Stimulated activated CD8-positive, alpha-beta memory T cell treated with anti-CD3 and anti-CD28 coated beads, Interleukin-7, amount 100 ng/mL, for 48 hours (primary cell): ENCODE measurements at places on chromosomes 7 and 10.

DNA sequence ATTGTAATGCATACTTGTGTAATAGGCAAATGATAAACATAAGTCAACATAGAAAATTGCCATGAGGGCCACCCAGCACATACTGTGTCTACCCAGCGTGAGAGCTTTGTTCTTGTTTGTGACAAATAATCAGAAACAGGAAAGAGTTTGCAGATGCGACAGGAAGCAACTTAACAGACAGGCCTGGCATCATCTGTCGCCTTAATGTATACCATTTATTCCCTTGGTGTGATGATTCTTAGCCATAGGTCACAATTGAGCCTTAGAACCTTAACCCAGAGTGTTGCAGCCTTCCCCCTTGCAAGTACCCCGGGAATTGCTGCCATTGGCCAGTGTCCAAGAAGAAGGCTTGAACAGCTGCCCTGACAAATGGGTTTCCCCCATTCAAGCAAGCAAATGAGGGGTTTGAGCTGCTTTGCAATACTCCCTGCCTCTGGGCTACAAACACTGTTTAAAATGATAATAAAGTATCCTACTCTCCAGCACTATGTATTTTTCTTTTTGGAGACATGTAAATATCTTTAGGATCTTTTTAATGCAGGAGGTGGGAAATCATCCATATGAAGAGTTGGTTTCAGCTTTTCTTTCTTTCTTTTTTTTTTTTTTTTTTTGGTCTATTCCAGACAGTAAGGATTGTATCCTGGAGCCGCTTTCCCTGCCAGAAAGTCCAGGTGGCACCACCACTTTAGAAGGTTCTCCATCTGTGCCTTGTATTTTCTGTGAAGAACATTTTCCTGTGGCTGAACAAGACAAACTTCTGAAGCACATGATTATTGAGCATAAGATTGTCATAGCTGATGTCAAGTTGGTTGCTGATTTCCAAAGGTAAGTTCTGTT lies 80.0 kb downstream of the ZNF277 start:
- DNase-seq: no peak

GRCh38 chr7:81469869-81470723 lies 299.8 kb downstream of the HGF start:
- DNase-seq: no peak

GRCh38 chr10:88783724-88784123 lies 18.8 kb upstream of the LIPM start:
- no peak for DNase-seq

DNA sequence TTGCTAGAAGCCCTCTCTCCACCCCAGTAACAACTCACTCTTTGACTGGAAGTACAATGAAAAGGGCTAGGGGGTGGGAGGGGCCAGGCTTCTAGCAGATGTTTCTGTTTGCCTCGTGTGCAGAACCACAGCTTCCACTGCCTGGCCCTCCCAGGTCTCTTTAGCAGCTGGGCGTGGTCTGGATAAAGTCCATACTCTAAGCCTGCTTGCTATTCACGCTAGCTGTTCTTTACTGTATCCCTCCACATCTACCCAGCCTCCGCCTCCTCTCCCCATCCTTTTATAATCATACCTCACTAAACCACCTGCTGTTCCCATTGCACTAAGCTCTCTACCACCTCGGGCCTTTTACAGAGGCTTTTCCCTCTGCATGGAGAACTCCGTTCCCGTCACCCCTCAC lies 288.8 kb downstream of the CAMK1D start:
- DNase-seq: no peak

DNA sequence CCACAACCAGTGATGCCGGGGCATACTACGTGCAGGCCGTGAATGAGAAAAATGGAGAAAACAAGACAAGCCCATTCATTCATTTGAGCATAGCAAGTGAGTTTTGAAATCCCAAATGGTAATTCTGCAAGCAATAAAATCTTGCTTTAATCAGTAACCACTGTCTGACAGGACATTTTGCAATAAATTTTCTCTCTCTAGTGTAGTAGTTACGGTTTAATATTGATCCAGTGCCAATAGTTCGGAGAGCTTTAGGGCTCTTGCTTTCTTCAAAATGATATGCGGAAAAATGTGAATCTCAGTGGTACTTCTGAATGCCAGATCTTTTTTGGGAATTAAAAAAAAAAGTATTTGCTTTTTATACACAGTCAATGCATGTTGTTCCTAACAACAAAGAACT lies 520.4 kb downstream of the SDK1 start:
- no peak for DNase-seq

- no peak for DNase-seq
Observed at GRCh38 chr7:37323966-37324365, 124.7 kb downstream of the ELMO1 start.

- no peak for DNase-seq
Observed at GRCh38 chr10:31706464-31707092, 222.1 kb downstream of the ARHGAP12 start.
